ENCODE measurements at places on chromosomes 1 and 21. TPM values are rescaled to one million over a fixed set of nuclear protein-coding genes. Genes with fewer than 3 reads are reported as not detected.

DNA sequence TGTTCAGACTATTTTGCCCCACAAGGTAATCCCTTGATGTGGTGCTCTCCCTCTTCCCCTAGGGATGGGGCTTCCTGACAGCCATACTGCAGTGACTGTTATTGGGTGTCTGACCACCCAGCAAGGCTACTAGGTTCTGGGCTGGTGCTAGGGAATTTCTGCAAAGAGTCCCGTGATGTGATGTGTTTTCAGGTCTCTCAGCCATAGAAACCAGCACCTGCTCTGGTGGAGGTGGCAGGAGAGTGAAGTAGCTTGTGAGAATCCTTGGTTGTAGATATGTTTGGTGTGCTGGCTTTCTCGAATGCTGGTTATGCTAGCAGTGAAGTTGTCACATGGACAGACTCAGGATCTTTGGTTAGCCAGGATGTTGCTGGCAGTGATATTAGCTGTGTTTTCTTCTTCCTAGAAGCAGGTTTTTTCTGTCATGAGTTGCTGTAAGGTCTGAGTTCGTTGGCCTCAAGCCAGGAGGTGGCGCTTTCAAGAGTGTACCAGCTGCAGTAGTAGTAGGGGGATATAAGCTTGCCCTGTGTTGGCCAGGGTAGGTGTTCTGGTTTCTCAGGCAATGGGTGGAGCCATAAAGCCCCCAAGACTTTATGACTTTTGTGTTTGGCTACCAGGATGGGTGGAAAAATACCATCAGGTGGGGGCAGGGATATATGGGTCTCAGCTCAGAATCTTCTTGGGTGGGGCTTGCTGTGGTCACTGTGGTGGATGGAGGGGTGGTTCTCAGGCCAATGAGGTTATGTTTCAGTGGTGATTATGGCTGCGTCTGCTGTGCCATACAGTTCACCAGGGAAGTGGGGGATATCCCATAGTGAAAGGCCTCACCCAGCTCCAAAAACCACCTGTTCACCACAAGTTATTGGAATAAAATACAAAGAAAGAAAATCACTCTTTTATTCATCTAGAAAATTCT is 1112.3 kb downstream of the KCNT2 start:
- DNase-seq: no peak

DNA sequence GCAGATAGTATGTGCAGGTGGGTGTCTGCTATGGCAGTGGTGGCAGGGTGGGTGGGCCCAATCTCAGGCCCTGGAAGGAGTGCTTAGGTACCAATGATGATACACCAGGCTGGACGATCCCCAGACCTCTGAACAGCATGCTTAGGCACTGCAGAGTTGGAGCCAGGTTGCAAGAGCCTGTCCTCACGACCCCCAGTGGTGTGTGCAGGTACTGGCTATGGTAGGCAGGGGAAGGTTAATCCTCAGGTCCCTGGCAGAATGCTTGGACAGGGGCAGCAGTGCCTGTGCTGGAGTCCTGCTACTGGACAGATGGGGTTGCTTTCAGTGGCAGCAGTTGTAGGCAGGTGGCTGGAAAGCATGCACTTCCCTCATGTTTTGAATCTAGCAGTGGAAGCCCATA is 100.5 kb upstream of the NEK7 start:
- DNase-seq: no peak

GRCh38 chr1:204448991-204449677 is 37.5 kb upstream of the PPP1R15B start:
- no peak for DNase-seq

Gene RSPH1
- 0.52 TPM for polyA plus RNA-seq

Gene DMBX1
- polyA plus RNA-seq: not detected

Gene CELA3B
- not detected for polyA plus RNA-seq

Gene IRF6
- polyA plus RNA-seq: 1.1 TPM

Gene SLC9C2
- not detected for polyA plus RNA-seq

Gene RSPO1
- polyA plus RNA-seq: 1.6 TPM

Gene RNF207
- 23.8 TPM for polyA plus RNA-seq

Gene NBPF3
- 3.9 TPM for polyA plus RNA-seq

Gene STRIP1
- 28.5 TPM for polyA plus RNA-seq
